ENCODE measurements at places on chromosomes 2 and 18.

DNA sequence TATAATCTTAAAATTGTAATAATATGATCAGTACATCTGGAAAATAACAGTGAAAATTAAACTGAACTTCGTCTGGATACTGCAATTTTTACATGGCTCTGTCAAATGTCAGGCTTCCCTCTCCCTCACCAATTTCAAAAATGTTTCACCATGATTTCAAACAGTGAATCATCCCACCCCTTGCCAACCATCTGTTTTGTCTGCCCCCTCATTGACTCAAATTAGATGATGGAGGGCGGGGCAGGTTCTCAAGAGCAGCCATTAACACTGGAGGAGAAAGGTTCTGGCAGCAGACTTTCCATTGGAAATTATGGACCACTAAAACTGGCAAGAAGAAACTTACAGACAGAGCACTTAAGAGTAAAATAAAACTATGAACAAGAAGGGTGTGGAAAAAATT is 1195.7 kb upstream of the ZEB2 start:
- no peak for DNase-seq

- DNase-seq: no peak
Observed at GRCh38 chr2:48727560-48727959, 28.0 kb downstream of the LHCGR start.

- no peak for DNase-seq
Observed at GRCh38 chr2:11499081-11499743, 33.3 kb upstream of the E2F6 start.

DNA sequence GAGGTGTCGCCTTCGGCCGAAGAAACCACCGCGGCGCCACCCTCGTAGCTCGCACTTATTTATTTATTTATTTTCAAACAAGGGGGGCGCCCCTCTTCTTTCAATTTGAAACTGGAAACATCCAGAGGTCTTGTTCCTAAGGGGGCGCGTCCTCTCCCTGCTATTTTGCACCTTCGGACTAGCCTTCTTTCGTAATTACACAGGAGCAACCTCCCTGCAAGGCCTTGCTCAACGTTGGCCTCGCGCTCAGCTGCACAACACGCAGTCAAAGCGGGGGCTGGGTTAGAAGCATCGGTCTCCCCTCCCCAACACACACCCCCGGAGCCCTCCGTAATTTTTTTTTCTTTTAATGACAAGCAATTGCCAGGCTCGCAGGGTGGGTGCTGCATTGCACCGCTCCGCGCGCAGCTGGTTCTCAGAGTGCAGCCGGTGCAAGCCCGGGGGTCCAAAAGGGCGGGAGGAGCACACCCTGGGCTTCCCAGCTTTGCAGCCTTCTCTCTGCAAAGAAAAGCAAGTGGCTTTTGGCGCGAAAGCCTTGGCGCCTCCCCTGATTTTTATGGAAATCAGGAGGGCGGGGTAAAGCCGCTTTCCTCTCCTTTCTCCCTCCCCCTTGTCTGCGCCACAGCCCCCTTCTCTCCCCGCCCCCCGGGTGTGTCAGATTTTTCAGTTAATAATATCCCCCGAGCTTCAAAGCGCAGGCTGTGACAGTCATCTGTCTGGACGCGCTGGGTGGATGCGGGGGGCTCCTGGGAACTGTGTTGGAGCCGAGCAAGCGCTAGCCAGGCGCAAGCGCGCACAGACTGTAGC is at the start of gene MYCN:
Gene MYCN, plus strand, starts transcription at position 697 of the 807 bp plus-strand sequence. CDS start 1,515 bp downstream, outside the sequence.
- DNase-seq: no peak

DNA sequence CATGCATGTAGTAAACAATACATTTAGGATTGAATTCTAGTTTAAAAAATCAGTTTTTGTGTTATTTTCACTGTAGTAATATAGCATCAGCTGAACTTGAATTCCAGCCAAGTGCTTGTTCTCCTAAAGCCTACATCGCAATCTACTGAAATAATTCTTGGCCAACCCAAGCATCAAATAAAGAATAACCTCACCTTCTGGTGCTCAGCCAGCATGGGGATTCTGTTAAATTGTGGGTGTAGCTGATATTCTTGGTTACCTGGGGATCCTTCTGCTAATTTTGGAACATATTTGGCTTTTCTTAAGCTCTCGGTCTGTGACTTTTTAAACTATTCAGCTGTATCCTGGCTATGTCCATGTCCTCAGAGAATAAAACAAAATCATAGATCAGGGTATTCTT is 248.8 kb downstream of the NRXN1 start:
- DNase-seq: no peak

Measured in GM20000 (cell line).